NCI-H2171 (cell line): ENCODE measurements at places on chromosomes 2 and 18.

- no peak for DNase-seq
Measured at GRCh38 chr2:54267577-54267976, 11.5 kb upstream of the TSPYL6 start.

GRCh38 chr2:237305579-237305978 is 108.4 kb downstream of the COL6A3 start:
- DNase-seq, result no peak

GRCh38 chr2:217166241-217166850 is 306.5 kb upstream of the TNP1 start:
- DNase-seq, result no peak

DNA sequence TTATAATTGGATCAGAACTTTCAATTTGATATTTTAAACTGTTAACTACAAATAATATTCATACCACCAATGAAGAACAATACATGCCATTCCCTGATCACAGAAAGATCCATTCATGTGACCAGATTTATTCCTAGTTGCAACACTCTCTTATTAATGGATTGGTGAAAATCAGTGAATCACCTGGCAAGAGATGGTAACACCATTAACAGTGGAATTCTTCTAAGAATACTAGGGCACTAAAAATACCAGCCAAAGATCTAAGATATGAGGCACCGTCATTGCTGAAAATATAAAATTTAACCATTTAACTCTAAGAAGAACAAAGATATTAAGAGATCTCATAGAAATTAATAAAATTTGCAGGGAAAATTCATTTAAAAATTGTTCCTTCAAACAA is 58.1 kb downstream of the MAP4K3 start:
- DNase-seq, result no peak

DNA sequence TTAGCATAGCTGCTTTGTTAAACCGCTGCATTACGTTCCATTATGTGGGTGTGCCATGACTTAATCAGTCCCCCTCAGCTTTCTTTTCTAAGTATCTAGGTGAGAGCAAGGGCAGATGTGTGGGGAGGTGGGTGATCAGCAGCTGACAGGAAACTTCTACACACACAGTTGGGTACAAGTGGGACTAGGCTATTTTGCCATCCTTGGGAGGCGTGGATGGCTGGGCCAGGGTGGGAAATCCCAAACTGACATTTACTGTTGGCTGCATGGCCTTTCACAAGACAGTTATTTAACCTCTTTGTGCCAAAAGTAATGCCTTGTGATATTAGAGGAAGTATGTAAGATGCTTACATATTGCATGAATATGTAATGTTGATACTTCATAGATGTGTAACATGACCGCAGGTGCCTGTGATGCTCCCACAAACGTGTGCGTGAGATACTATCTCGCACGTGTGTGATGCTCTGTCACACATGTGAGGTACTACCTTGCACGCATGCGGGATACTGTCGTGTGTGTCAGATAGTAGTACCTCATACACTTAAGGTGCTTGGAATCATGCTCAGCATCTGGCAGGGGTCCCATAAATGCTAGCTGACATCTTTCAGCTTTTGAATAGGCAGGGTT is 314.5 kb downstream of the PRKCE start:
- DNase-seq, result no peak

- no peak for DNase-seq
Measured at GRCh38 chr2:13240789-13241487, 524.2 kb downstream of the TRIB2 start.

GRCh38 chr2:237558961-237559641 is 7.3 kb upstream of the PRLH start:
- peak; percentile 51 for DNase-seq

- no peak for DNase-seq
Measured at GRCh38 chr2:204680576-204680975, 135.3 kb downstream of the PARD3B start.

DNA sequence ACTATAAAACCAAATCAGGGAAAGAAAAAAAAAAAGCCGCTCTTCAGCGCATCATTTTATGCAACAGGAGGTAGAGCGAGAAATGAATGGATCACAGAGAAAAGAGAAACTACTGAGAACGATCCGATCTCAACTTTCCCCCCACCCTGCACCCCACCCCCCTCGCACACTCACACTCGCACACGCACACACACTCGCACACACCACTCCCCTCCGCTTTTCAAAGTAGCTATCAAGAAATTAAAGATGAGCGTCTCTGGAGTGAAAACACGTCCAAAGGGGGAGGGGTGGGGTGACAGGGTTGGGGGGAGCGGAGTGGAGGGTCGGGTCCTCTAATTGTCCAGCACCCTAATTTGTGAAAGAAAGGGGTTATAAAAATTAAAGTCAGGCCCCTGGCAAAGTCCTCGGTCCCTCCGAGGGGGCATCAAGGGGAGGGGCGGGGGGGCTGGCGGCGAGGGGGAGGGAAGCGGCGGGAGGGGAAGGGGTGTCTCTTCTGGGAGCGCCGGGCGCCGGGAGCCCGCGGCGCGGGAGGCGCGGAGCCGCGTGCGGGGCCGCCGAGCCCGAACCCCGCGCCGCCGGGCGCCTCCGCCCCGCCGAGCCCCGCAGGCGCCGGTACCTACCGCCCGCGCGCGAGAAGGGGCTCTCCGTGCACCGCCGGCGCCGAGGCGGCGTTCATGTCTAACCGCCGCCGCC is 428 bp downstream of the TCF4 start:
- DNase-seq, result peak; percentile 64

GRCh38 chr18:49112031-49112430 is 161.3 kb upstream of the SMAD7 start:
- no peak for DNase-seq

DNA sequence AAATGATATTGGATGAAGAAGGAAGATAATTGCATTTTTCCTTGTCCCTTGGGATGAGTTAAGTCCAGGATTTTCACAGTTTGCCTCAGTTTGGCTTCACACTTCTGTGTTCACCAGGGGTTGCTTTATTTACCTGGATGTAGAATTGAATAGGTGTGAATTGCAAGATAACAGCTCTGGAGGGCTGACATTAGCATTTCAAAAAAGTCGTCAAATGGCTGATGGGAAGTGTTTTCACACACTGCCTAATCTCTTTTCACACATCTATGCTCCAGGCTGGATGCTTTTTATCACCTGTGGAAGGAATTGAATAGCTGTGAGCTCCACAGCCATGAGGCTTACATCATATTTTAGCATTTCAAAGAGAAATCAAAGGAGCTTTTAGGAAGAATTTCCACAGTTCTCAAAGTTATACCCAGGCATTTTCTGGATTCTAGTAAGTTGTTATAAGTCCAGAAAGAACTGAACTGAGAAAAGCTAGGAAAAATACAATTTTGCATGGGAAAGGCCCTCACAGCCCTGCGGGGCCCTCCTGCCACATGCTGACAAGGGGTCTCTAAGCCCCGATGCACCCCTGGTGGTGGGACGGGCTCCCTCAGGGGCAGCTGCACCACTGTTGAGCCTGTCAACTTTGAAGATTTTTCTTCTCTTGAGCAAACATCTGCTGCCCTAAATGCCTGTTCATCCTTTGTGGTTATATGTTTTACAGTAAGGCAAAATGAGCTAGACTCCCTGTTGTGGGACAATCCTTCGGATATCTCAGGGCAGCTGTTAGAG is 43.9 kb downstream of the TEX51 start:
- DNase-seq, result no peak

DNA sequence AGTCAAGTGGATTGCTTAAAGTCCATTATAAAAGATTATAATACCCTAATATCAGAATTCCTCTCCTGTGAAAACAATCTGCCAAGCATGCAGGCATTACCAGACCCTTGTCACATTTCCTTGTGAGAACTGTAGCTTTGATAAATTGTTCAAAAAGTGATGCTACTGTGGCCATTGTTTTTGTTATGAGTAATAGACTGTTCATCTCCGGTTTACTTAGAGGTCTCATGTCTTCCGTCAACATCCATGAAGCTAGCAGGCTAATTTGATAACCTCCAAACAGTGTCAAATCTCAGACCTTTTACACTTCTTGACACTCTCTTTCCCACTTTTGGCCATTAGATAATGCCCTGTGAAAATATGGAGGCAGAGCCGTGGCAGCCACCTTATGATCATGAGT is 342.7 kb downstream of the CPS1 start:
- no peak for DNase-seq

DNA sequence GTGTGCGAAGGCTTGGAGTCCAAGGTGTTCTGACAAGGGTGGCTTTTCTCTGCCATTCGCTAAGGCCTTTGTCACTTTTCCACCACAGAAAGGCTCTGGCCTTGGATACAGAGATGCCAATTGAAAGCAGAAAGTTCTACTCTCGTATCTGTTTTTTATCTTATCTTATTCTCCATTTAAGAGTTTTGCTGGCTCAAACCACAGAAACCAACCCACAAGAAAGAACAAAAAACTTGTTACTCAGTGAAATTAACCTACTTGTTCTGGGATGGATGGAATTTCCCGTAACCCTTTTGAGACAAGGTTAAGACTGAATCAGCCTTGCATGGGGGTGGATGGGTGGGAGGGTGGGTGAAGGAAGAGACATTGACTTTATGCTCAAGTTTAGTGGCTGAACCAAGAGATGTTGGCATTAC is 221.7 kb downstream of the CDH20 start:
- no peak for DNase-seq

DNA sequence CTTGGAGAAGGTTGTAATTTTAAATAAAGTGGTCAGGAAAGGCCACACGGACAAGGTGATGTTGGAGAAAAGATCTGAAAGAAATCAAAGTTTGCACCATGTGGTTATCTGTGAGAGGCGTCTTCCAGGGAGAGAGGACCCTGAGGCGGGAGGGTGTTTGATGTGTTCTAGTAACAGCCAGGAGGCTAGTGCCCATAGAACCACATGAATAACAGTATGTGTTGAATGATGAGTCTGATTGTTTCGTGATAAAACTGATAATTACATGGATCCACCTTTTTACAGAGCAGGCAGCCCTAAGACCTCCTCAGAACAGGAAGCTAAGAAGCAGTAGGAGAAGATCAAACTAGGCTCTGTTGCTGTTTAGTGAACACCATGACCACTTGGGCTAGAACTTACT is 91.4 kb downstream of the SCG2 start:
- DNase-seq, result no peak

DNA sequence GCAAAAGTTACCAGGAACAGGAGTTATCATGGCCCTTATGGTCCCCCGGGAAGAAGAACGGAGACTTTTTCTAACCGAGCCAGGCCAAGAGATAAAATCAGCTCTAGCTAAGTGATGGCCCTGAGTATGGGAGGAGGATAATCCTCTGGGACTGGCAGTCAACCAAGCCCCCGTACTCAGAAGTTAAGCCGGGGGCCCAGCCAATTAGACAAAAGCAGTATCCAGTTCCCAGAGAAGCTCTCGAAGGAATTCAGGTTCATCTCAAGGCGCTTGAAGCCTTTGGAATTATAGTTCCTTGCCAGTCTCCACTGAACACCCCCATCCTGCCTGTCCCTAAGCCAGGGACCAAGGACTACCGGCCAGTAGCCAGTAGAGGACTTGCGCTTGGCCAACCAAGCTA is 365.3 kb upstream of the TCF4 start:
- DNase-seq, result no peak
